Cardiac septum (tissue), 1 donor: ENCODE measurements at places on chromosomes 2 and 18. TPM values are rescaled to one million over a fixed set of nuclear protein-coding genes. Genes with fewer than 3 reads are reported as not detected.

ASB1 gene
- 54.8 TPM for total RNA-seq

CPS1 gene
- total RNA-seq, result 2.9 TPM

GRCh38 chr2:28591711-28592335, 96.0 kb downstream of the PLB1 start:
- no peak for DNase-seq

DNA sequence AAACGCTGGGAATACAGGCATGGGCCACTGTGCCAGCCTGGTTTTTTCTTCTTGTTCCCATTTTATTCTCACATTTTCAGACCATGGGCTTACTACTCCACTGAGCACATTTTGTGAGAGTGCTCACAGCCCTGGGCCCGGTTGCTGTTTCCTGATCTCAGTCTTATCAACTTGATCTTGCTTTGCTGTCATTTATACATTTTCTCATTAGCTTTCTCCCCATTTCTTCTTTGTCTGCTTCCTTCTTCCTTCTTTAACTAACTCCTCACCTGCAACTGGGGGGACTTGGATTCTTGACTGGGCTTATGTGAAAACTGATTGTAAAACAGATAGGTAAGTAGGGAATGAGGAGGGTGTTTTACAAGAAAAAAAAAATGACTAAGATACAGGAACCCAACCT, 117.3 kb downstream of the PLB1 start:
- DNase-seq, result no peak

- no peak for DNase-seq
Measured at GRCh38 chr2:57622009-57622408, 424.6 kb upstream of the VRK2 start.
